ENCODE measurements at places on chromosomes 2 and 18.

- no peak for DNase-seq
Measured at GRCh38 chr2:136381722-136382633, 264.0 kb upstream of the CXCR4 start.

GRCh38 chr18:74243127-74243526 is 48.6 kb downstream of the CYB5A start:
- no peak for DNase-seq

DNA sequence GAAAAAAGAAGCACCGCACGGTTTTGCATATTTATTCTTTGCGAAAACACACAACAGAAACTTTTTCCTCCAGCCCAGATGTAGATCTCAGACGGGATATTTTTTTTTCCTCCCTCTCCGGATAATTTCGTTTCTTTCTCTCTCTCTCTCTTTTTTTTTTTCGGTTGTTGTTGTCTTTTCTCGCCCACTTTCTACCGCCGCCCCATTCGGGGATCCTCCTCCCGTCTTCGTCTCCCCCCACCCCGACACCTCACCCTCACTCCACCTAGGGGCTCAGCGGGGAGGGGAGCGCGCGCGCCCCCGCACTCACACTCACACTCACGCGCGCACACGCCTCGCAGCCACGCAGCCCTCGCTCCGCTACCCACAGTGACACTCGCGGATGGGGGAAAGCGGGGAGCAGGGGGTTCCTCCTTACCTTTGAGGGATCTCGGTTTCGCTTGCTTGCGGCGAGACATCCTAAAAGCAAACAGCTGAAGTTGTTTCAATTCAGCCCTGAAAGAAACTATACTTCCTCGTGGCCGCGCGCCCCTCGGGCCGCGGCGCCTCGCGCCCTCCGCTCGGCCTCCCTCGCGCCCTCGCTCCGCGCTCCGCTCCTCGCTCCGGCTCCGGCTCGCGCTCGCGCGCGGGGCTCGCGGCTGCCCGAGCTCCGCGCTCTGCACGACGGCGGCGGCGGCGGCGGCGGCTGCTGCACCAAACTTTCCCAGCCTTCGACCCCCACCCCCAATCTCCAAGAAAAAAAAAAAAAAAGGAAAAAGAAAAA is 1.3 kb downstream of the ZNF521 start:
- peak; percentile 59 for DNase-seq

GRCh38 chr18:44909191-44909719 is 228.6 kb downstream of the SETBP1 start:
- no peak for DNase-seq

GRCh38 chr2:139020287-139020686 is 240.1 kb upstream of the NXPH2 start:
- DNase-seq = no peak

GRCh38 chr2:58907644-58908043 is 666.5 kb upstream of the FANCL start:
- no peak for DNase-seq

DNA sequence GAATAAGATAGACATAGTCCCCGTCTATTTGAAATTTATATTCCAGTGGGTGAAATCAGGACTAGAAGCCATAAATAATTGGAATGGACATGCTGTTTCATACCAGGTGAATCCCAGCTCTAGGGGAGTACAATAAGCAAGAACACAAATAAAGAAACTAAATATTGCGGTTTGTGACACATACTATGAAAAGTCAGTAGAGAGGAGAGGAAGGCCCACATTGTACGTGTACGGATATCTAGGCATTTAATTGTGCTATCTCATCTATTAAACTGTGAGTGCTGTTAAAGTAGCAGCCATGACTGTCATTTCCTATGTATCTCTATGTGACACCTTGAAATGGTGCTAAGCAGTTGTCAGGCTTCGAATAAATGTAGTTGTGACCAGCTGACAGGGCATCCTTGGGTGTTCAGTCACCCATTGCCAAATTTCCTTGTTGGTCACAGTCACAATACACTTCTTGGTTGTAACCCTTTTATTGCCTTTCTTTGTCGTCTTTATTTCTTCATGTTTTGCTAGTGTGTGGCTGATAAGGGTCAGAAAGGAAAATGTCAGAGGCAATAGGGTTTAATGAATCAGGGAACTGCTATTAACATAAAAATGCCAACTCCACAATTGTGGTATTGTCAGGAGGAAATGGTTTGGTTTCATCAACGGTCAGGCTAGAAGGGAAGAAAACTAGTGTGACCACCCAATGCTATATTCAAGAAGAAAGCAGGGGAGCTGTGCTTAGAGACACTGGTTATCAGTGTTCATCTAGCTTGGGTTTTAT is 31.5 kb downstream of the CPO start:
- no peak for DNase-seq

DNA sequence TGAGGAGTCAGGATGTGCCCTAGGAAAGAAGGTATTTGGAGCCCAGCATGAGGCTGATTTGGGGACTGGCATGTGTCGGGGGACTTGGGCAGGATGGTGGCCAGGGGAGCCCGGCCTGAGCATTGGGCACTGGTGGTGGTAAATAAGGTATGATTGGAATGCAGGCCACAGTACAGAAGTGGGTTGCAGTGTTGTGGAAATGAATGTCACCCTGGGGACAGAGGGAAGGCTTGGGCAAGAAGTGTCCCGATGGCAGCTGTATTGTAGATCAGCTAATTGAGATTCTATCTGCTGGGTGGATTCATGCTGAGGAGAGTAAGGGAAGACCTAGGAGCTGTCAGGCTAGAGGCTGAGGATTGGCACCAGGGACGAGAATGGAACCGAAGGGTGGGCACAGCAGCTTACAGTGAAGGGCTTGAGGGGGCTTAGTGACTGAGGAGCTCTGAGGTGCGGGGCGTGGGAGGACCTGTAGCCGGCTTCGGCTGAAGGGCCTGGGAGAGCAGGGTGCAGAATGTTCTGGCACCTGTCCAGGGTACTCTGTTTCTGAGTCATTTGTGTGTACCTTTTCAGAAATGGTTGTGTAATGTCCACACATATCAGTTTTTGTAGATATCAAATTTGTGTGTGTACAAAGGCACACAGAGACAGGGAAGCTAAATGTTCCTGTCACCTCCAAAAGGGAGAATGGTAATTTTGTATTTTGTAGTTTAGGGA is 170.2 kb downstream of the PRKCE start:
- peak; percentile 83 for DNase-seq

DNA sequence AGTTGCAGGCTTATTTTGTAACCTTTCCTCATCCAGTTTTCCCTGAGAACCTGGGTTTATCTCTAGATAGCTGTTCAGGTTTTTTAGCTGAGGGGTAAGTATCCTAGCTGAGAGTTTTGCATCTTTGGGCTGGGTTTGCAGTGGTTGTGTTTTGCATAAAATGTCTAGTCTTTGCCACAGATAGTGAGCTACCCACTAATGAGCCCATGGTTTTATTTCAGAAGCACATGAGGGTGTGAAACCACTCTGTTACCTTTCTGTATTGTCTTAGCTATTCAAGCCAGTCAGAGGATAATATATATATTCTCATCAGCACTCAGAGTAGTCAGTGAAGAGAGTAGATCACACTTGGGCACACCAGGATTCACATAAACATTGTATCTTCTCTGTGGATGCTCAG is 24.6 kb upstream of the TXNDC2 start:
- DNase-seq = no peak

- DNase-seq = no peak
Measured at GRCh38 chr2:173669271-173669853, 295.8 kb downstream of the SP3 start.

DNA sequence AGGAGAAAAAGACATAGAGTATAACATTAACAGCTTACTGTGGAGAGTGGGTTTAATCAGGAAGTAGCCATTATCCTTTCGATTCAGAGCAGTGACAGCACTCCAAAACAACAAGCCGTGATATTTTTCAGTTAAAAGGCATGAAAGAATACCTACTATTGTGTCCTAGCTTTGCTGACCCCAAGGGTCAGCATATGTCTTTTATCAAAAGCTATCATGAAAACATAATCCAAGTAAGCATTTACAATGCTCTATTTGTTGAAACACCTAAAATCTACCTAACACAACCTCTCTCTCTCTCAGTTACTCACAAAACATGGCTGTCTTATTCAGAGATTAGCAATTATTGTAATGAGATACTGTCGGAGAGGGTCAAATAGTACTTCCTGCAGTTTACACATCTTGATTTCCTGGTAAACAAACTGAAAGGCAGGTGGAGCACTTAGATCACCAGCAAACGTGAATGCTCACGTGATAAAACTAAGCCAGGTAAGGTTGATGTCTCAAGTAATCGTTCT is 100.0 kb downstream of the BAZ2B start:
- no peak for DNase-seq

DNA sequence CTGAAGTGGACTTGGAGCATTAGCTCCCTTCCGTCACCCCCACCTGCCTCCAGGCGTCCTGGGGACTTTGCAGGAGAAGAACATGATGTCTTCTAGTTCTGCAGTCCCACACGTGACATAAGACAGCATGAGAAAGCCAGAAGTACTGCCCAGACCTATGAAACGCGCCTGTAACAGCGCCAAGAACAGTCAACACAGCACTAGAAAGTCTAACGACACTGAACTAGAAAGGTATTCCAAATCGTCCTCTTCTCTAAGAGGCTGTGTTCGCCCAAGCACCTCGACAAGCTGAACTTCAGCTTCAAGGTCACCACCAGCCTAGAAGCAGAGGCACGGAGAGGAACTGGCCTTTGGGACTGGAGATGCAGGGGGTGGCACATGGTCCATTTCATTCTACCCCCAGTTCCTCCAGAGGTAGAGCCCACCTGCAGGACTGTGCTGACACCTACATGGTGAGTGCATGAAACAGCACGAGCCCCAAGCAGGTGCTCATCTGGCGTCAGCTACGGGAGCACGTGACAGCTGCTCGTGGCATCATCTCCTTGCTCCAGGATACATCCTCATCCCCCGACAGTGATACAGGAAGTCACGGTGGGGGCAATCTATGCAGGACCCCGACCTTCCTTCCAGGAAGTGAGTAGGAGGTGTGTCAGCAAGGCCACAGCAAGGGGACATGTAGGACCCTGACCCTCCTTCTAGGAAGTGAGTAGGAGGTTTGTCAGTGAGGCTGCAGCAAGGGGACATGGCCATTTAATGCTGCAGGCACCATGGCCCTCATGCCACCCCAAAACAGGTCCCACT is 3.7 kb downstream of the HDAC4 start:
- DNase-seq = no peak

- DNase-seq = peak; percentile 63
Measured at GRCh38 chr2:67650291-67651133, 253.4 kb downstream of the ETAA1 start.

DNA sequence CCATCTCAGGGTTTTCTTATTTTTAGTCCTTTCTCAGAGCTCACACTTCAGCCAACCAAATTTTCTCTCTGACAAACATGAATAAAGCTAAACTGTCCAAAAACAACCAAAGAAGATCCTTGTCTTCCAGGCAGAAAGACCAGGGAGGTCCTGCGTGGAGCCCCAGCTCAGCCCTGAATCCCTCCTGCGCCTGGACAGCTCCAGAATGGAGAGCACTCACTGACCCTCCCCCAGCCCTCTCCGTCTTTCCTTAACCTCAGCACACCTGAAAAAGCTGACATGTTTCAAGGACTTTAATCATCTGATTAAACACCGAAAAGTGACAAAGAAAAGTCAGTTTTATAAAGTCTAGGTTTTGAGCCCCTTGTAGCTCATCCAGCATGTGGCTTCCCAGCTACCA is 22.9 kb upstream of the GNAL start:
- DNase-seq = no peak

DNA sequence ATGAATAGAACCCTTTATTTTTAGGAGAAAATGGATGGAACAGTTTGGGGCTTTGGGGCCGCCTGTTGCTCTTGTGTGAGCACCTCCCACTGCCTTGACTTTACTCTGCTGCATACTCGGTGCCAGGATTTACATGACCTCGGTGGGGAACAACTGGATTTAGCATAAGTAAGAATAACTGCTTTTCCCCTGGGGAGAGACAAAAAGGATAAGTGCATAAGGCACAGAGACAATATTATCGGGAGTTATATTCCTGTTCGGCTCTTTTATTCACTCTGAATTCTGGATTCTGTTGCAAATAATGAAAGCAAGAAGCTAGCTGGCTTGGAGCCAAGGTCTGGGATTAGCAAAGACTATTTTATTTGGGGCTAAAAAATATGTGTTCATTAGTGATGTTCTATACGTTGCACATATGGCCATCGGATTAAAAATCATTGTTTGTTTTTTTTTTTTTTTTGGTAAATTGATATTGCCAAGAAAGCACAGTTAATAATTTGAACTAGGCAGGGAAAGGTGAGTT is 69.8 kb downstream of the CYBRD1 start:
- DNase-seq = no peak

GRCh38 chr2:694906-695510 is 17.8 kb upstream of the TMEM18 start:
- DNase-seq = no peak

GRCh38 chr2:85539361-85540132 is 579 bp downstream of the MAT2A start:
- peak; percentile 63 for DNase-seq

- DNase-seq = peak; percentile 72
Measured at GRCh38 chr18:56298935-56299334, 339.5 kb downstream of the TXNL1 start.

GRCh38 chr18:42536442-42536841 is 579.0 kb downstream of the RIT2 start:
- no peak for DNase-seq

DNA sequence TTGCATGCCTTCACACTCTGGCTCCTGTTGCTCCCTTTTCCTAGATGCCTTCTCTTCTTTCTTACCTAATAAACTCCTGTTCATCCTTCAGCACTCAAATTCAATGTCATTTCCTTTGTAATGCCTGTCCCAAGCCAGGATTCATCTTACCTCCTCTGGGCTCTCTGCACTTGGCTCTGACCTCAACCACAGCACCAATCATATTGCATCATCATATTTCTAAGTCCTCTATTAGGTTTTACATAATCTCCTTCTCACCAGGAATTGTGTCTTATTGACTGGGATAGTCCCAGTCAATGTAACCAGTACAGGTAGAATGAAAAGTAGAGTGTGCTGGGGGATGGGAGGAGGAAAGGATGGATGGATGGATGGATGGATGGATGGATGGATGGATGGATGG is 187.1 kb downstream of the NRP2 start:
- no peak for DNase-seq

GRCh38 chr2:238573065-238573778 is 146.5 kb downstream of the ASB1 start:
- DNase-seq = peak; percentile 23

- DNase-seq = no peak
Measured at GRCh38 chr2:76839826-76840225, 682.4 kb downstream of the LRRTM4 start.

DNA sequence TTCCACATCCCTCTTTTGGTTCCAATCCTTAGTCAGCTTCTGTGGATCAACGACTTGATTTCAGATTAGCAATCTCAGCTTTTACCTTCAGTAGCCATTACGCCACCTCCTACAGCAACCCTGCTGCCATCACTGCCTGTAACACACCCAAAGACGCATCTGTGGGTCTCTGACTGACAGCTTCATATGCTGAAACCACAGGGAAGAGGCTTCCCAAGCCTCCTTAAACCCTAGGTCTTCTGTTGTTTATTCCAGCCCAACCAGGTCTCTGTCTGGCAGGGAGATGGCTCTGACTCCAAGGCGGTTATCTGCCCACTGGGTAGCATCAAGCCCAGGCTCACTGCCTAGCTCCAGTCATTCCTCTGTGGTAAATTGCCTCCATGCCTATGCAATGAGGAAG is 28.6 kb upstream of the TRIB2 start:
- DNase-seq = no peak

- no peak for DNase-seq
Measured at GRCh38 chr2:218508299-218508698, 59.9 kb downstream of the USP37 start.
